ENCODE measurements at places on chromosomes 1 and 21.
A peak's percentile ranks its signal among the peaks of the same experiment; 100 is the strongest.

GRCh38 chr1:204409836-204410687 lies 1.6 kb downstream of the PPP1R15B start:
- H3K36me3 ChIP-seq = peaks cover 70% of the 10 kb centered on the region
- no peaks in the 10 kb centered on the region for H3K27me3 ChIP-seq
- peaks cover 14% of the 10 kb centered on the region for H3K4me1 ChIP-seq
- H3K27ac ChIP-seq = peak overlapping the region; percentile 100
- no peak for DNase-seq

DNA sequence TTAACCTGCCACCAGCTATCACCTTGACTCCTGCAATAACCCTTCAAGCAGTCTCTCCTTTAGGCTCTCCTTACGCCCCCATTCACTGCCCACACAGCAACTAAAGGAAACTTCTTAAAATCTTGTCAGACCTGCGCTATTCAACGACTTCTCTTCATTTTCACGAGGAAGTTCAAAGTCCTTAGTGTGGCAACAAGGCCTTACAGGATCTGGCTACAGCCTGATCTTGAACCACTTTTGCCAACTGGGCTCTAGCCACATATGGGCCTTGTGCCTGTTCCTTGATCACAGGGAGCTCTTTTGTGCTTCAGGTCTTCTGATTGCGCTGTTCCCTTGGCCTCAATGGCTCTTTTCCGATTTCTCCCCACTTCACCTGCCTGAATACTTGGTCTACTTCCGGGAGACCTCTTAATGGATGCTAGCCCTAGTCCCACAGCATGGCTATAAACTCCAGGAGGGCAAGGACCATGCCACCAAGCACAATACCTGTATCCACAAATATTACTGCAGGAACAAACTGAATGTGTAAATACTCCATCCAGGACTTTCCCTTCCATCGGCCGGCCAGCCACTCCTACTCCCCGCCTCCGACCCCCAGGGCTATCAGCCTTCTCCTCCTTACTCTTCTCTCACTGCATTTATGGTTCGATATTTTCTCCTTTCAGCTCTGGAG lies 2.3 kb upstream of the CTNNBIP1 start:
- H3K27ac ChIP-seq = no peak overlapping the region
- H3K4me1 ChIP-seq = peaks cover 32% of the 10 kb centered on the region
- H3K36me3 ChIP-seq = peaks cover 9% of the 10 kb centered on the region
- no peak for DNase-seq

DNA sequence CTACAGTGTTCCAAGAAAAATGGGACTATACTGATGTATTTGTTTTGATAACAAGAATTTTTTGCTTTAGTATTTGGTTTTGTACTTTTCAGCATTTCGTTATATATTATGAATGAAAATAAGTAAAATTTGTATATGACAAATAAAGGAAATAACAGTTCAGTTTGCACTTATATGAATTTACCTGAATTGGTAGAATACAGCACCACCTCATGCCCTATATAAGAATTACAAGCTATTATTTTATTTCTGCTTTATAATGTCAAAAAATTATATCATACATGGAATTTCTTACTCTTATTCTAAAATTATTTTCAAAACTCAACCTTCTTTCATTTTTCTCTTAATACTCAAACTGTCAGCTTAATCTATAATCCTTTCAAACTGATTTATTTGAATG lies 14.6 kb downstream of the EFCAB7 start:
- no peaks in the 10 kb centered on the region for H3K27me3 ChIP-seq
- H3K36me3 ChIP-seq = peaks cover 18% of the 10 kb centered on the region
- no peak for DNase-seq
- no peak overlapping the region for H3K27ac ChIP-seq
- no peaks in the 10 kb centered on the region for H3K4me1 ChIP-seq

DNA sequence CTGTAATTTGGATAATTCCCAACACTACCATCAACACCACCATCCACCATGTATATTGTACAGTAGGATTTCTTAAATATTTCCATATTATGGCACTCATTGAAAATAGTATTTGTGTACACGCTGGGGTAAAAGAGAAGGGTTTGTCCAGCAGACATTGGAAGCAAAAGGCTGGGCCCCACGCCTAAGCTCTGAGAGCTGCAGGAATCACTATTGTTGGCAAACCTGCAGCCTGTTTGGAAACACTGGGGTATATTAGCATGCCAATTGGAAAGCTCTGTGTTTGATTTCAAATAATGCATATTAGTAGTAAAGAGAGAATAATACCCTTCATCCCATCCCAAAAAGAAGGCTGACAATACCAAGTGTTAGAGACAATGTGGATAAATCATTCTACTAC lies 81.5 kb upstream of the DPYD start:
- DNase-seq = no peak
- peaks cover 12% of the 10 kb centered on the region for H3K27me3 ChIP-seq
- no peak overlapping the region for H3K4me3 ChIP-seq
- no peak overlapping the region for H3K27ac ChIP-seq
- H3K36me3 ChIP-seq = no peaks in the 10 kb centered on the region

GRCh38 chr1:40955266-40955665 lies 24.2 kb upstream of the CTPS1 start:
- no peak overlapping the region for H3K27ac ChIP-seq
- H3K4me3 ChIP-seq = no peak overlapping the region
- H3K27me3 ChIP-seq = peaks cover 21% of the 10 kb centered on the region
- H3K4me1 ChIP-seq = peaks cover 10% of the 10 kb centered on the region
- no peak for DNase-seq

DNA sequence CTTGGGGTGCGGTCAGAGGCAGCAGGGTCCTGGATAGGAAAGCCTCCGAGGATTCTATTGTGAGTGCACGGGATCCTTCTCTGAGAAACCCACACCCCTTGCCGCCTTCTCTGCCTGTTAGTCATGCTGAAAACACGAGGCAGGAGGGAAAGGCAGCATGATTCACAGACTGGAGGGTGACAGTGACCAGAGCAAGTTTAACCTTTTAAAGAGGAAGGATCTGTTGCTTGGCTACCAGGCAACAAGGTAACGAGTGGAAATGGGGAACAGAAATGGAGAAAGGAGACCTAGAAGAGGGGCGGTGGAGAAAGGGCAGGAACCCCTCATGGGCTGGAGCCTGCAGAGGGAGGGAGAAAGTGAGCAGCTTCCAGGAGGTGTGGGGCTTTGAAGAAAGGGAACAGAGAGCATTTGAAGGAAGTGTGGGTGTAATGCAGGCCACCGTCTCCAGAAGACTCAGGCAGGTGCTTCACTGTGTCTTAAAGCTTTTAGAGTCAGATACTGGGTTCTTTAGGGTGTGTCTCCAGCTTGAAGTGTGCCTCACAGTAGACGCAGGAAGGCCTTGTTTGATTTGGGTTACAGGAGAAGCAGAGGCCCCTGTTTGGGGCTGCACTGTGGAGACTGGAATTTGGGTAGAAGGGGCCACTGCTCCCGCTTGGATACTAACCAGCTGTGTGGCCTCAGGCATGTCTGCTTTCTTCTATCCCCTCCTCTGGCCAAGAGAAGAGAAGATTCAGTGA lies 19.1 kb downstream of the OPTC start:
- H3K4me1 ChIP-seq = peaks cover 2% of the 10 kb centered on the region
- peaks cover 22% of the 10 kb centered on the region for H3K27me3 ChIP-seq
- DNase-seq = no peak
- no peak overlapping the region for H3K27ac ChIP-seq
- no peaks in the 10 kb centered on the region for H3K36me3 ChIP-seq

GRCh38 chr1:153485863-153486262 lies 25.4 kb upstream of the S100A7 start:
- DNase-seq = no peak
- H3K36me3 ChIP-seq = no peaks in the 10 kb centered on the region
- H3K27me3 ChIP-seq = peaks cover 68% of the 10 kb centered on the region
- H3K27ac ChIP-seq = no peak overlapping the region

GRCh38 chr1:236228411-236228810 lies 53.3 kb downstream of the ERO1B start:
- no peaks in the 10 kb centered on the region for H3K4me1 ChIP-seq
- H3K4me3 ChIP-seq = no peak overlapping the region
- peaks cover 26% of the 10 kb centered on the region for H3K36me3 ChIP-seq

- no peak for DNase-seq
- H3K4me1 ChIP-seq = peaks cover 4% of the 10 kb centered on the region
- no peak overlapping the region for H3K4me3 ChIP-seq
- H3K27ac ChIP-seq = no peak overlapping the region
- H3K27me3 ChIP-seq = peaks cover 36% of the 10 kb centered on the region
These were observed 129.5 kb upstream of the ARHGEF16 start for GRCh38 chr1:3324704-3325535.

GRCh38 chr1:14517841-14518180 lies 80.7 kb upstream of the KAZN start:
- no peaks in the 10 kb centered on the region for H3K4me1 ChIP-seq
- H3K27ac ChIP-seq = no peak overlapping the region
- H3K4me3 ChIP-seq = no peak overlapping the region
- DNase-seq = no peak

- DNase-seq = no peak
- peaks cover 11% of the 10 kb centered on the region for H3K36me3 ChIP-seq
- H3K27ac ChIP-seq = peak overlapping the region; percentile 4
- H3K4me1 ChIP-seq = peaks cover 8% of the 10 kb centered on the region
- H3K4me3 ChIP-seq = no peak overlapping the region
These were observed 67.5 kb downstream of the NVL start for GRCh38 chr1:224262373-224263054.

- H3K4me3 ChIP-seq = peak overlapping the region; percentile 6
- peaks cover 48% of the 10 kb centered on the region for H3K4me1 ChIP-seq
- peaks cover 7% of the 10 kb centered on the region for H3K36me3 ChIP-seq
- H3K27me3 ChIP-seq = no peaks in the 10 kb centered on the region
These were observed 54.2 kb downstream of the S1PR1 start for GRCh38 chr1:101290922-101291561.

- no peaks in the 10 kb centered on the region for H3K4me1 ChIP-seq
- H3K27me3 ChIP-seq = peaks cover 32% of the 10 kb centered on the region
- no peak for DNase-seq
- H3K36me3 ChIP-seq = no peaks in the 10 kb centered on the region
These were observed 241.0 kb upstream of the NFIA start for GRCh38 chr1:60841116-60842046.

- no peak overlapping the region for H3K27ac ChIP-seq
- no peaks in the 10 kb centered on the region for H3K27me3 ChIP-seq
- no peaks in the 10 kb centered on the region for H3K4me1 ChIP-seq
- no peaks in the 10 kb centered on the region for H3K36me3 ChIP-seq
- no peak overlapping the region for H3K4me3 ChIP-seq
These were observed 131.8 kb upstream of the PKN2 start for GRCh38 chr1:88552226-88552625.

- H3K36me3 ChIP-seq = no peaks in the 10 kb centered on the region
- peaks cover 74% of the 10 kb centered on the region for H3K27me3 ChIP-seq
- no peak overlapping the region for H3K27ac ChIP-seq
- no peaks in the 10 kb centered on the region for H3K4me1 ChIP-seq
- DNase-seq = no peak
These were observed 32.7 kb upstream of the DHCR24 start for GRCh38 chr1:54919367-54920359.

GRCh38 chr1:222713091-222713961 lies 962 bp downstream of the BROX start:
- H3K4me1 ChIP-seq = peaks cover 37% of the 10 kb centered on the region
- peaks cover 65% of the 10 kb centered on the region for H3K36me3 ChIP-seq
- H3K27ac ChIP-seq = peak overlapping the region; percentile 97
- DNase-seq = peak; percentile 86
- H3K27me3 ChIP-seq = no peaks in the 10 kb centered on the region

- H3K36me3 ChIP-seq = no peaks in the 10 kb centered on the region
- no peaks in the 10 kb centered on the region for H3K27me3 ChIP-seq
- peaks cover 7% of the 10 kb centered on the region for H3K4me1 ChIP-seq
- no peak overlapping the region for H3K4me3 ChIP-seq
- no peak overlapping the region for H3K27ac ChIP-seq
These were observed 44.4 kb downstream of the DMRTB1 start for GRCh38 chr1:53503433-53504217.

DNA sequence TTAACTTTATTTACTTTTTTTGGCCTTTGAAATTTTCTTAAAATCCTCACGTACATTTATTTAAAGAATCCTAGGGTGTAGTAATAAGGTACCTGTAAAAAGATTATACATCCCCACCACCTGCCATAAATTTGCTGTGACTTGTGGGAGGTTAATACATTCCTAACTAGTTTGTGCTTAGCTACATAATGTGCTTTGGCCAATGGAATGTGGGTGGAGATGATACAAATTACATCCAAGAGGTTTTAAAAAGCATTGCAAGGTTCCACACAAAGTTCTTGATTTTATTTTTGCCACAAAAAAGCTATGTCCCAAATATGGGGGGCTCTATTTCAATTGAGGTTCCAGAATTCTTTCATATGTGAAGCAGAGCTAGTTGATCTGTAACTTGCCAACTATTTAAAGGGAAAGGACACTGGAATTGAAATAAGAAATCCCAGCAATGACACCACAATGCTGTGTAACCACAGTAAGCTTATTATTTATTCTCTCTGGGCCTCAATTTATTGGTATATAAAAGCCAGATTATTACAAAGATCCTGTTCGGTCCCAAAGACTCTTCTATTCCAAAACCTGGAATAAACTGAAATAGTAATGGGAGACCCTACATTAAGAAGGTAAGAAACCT lies 15.7 kb downstream of the ASPM start:
- no peak overlapping the region for H3K27ac ChIP-seq
- H3K4me3 ChIP-seq = no peak overlapping the region
- H3K27me3 ChIP-seq = no peaks in the 10 kb centered on the region
- no peak for DNase-seq
- H3K4me1 ChIP-seq = peaks cover 3% of the 10 kb centered on the region

DNA sequence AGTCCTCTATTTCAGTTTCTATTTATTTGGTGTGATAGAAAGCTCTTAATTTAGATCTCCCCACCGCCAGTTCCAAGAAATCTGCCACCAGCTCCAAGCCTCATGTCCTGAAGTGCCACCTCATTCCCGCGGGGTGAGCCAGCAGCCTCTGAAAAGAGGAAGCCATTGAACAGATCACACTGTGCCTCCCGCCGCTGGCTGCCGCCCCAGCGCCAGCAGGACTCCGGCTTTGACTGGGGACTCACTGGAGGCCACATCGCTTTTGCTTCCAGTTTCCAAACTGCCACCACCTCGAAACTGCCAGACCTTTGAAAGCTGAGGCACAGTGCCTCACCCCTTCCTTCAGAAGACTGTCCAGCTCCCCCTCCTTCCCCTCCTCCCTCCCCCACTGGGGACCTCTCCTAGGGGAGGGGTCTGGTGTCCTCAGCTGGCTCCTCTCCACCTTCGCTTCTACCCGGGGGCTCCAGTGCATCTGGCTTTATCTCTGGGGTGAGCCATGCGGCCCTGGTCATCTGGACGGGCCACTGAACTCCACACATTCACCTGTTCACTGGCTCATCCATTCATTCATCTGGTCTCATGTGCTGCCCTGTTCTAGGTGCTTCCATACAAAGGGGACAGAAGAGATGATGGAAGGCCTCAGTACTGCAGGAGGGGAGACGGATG lies 58.9 kb downstream of the VPS26C start:
- H3K27ac ChIP-seq = no peak overlapping the region
- no peak overlapping the region for H3K4me3 ChIP-seq
- no peaks in the 10 kb centered on the region for H3K27me3 ChIP-seq
- DNase-seq = no peak
- H3K4me1 ChIP-seq = no peaks in the 10 kb centered on the region

GRCh38 chr1:12338017-12338416 lies 108.2 kb downstream of the VPS13D start:
- no peak for DNase-seq
- peak overlapping the region; percentile 29 for H3K27ac ChIP-seq
- no peaks in the 10 kb centered on the region for H3K27me3 ChIP-seq
- H3K4me3 ChIP-seq = no peak overlapping the region
- H3K36me3 ChIP-seq = peaks cover 35% of the 10 kb centered on the region
- peaks cover 23% of the 10 kb centered on the region for H3K4me1 ChIP-seq

GRCh38 chr1:89831462-89832120 lies 10.8 kb downstream of the LRRC8D start:
- no peaks in the 10 kb centered on the region for H3K4me1 ChIP-seq
- H3K36me3 ChIP-seq = no peaks in the 10 kb centered on the region
- H3K27me3 ChIP-seq = no peaks in the 10 kb centered on the region
- H3K4me3 ChIP-seq = no peak overlapping the region
- H3K27ac ChIP-seq = no peak overlapping the region

Data from effector memory CD8-positive, alpha-beta T cell (primary cell).